Naive thymus-derived CD4-positive, alpha-beta T cell (primary cell): ENCODE measurements at places on chromosomes 5 and 9. TPM values are rescaled to one million over a fixed set of nuclear protein-coding genes. Genes with fewer than 3 reads are reported as not detected.
A peak's percentile ranks its signal among the peaks of the same experiment; 100 is the strongest.

WNT8A gene
- total RNA-seq = not detected

SGTB gene
- 59.5 TPM for total RNA-seq

FCN2 gene
- not detected for total RNA-seq

SMIM15 gene
- 21.3 TPM for total RNA-seq

ABL1 gene
- 39.5 TPM for total RNA-seq

ITK gene
- total RNA-seq = 294 and 297 TPM in 2 replicates

TMOD1 gene
- total RNA-seq = 1.2 TPM

PDE6A gene
- total RNA-seq = not detected

LCN15 gene
- not detected in 2 replicates for total RNA-seq

FOXD4L3 gene
- total RNA-seq = 0.30 TPM

DNA sequence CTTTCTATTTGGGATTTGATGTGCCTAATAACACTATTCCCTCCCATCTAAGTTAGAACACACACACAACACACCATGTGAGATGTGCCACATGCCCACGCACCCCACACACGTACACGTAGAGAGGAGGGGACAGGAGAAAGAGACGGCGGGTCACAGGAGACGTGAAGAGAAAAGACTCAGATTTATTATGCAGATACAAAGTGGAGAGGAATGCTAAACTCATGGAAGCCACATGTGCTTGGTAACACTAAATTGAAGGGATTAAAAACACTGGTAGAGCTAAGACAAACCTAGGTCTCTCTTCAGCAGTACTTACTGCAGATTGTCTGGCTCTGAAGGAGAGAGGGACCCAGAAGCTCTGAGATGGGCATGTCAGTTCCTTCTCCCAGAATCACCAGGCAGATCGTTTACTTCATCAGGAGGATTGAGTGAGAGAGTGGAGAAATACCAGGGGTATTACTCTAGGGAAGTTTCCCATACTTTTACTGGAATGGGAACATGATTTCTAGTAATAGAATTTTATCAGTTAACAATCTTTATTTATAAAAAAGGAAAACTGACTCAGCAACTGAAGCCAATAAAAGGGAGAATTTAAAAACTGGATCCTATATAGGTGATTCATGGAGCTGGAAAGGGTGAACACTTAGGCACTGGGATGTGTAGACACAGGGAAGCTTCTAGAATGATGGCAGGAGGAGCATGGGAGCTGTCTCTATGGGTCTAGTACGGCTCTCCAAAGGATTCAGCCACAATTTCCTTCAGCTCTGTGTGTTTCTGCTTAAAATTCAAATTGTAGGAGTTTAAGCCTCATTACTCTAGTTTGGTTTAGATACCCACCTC, 139.4 kb downstream of the MACIR start:
- DNase-seq = no peak

DNA sequence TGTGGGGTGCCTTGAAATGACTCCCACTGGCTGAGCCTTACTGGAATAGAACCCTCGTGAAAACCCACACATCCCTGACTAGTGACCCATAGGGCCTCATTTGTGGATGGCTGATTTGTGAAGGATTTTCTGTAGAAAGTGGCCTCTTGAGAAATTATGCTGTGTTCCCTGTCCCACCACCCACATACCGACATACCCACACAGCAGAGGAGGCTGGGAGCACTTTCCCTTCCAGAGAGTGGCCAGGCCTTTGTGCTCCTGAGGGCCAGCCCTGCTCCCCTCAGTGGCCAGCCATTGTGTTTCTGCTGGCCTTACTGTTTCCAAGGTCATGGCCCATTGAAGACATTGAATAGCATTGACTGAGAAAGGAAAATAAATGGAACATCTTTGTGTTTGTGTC, 29.6 kb downstream of the IL9 start:
- no peak for DNase-seq

DNA sequence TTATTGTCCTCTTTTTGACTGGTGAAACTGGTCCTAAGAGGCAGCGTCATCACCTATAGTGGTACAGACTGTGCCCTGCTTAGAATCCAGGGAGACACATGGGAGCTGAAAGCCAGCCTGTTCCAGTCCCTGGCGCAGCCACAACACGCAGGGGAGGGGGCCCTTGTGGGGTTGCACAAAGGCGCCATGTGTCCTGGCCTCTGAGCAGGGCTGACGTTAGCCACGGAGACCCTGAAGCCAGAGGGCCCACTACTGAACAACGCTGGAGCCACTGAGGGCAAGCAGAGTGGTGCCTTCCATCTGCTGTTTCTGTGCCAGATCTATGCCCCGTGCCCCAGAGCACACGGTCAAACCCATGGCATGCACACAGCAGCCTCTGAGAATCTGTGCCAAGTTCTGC, 147.3 kb downstream of the ACTL7B start:
- DNase-seq = no peak

DNA sequence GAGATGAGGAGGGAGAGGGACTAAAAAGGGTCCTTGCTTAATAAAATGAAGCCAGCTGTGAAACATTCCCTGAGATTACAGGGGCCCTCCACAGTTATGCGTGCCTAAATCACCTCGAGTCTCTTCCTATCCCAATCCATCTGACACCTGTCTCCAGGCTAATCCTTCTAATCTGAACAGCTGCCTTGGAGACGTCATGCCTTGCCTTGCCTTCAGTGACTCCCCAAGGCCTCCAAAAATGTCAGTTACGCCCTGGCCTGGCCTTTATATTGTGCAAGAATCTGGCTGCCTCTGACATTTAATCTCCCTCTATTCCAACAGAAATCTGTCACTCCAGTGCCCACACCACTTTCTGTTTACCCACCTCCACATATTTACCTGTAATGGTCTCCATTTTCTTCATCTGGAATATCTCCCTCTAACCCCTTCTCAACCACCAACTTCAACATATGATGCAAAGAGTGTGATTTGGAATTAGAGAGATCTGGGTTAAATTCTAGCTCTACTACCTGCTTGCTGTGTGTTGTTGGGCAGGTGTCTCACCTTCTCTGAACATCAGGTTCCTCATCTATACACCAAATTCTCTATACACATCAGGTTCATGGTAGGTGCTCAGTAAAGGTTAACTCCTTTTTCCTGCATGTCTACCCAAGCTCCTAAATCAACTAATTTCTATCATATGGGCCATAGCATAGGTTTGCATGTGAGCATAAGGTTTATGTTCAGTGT, 57.9 kb downstream of the PTCD2 start:
- DNase-seq = no peak

- peak; percentile 53 for DNase-seq
Observed at GRCh38 chr9:71766663-71767062, 1.6 kb downstream of the CEMIP2 start.

GRCh38 chr5:2156358-2157059, 273.8 kb upstream of the IRX4 start:
- DNase-seq = no peak

DNA sequence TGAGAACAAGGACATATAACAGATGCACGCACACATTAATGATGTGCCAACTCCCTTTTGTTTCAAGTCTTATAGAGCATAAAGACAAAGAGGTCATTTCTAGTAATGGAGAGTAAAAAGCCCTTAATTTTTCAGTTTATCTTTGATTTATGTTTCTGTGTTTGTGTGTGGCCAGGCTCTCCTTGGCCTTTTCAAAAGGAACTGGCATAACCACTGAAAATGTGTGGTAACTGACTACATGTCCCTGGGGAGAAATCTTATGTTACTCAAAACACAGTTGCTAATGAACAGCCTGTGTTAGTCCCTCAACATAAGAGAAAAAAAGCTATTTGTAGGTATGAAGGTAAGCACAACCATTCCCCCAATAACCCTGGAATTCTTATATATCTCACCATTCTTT, 47.6 kb upstream of the SHOC1 start:
- DNase-seq = no peak

- no peak for DNase-seq
Observed at GRCh38 chr5:17192191-17192590, 25.2 kb upstream of the BASP1 start.

- no peak for DNase-seq
Observed at GRCh38 chr5:58294598-58295305, 165.1 kb downstream of the PLK2 start.

DNA sequence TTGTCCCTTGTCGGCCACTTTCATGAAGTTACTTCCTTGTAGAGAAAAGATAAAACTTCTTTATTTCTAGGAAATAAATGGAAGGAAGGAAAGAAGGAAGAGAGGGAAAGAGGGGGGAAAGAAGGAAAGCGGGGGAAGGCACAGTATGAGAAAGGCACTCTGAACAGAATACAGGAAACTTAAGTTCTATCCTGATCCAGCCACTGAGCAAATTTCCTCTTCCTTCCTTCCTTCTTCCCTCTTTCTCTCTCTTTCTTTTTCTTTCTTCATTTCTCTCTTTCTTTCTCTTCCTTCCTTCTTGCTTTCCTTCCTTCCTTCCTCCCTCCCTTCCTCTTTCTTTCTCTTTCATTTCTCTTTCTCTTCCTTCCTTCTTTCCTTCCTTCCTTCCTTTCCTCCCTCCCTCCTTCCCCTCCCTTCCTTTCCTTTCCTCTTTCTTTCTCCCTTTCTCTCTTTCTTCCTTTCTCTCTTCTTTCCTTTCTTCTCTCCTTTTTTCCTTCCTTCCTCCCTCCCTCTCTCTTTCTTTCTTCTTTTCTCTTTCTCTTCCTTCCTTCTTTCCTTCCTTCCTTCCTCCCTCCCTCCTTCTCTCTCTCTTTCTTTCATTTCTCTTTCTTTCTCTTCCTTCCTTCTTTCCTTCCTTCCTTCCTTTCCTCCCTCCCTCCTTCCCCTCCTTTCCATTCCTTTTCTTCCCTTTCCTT, 240.2 kb upstream of the BRINP1 start:
- no peak for DNase-seq

- DNase-seq = no peak
Observed at GRCh38 chr5:62450259-62450658, 37.7 kb downstream of the IPO11 start.

DNA sequence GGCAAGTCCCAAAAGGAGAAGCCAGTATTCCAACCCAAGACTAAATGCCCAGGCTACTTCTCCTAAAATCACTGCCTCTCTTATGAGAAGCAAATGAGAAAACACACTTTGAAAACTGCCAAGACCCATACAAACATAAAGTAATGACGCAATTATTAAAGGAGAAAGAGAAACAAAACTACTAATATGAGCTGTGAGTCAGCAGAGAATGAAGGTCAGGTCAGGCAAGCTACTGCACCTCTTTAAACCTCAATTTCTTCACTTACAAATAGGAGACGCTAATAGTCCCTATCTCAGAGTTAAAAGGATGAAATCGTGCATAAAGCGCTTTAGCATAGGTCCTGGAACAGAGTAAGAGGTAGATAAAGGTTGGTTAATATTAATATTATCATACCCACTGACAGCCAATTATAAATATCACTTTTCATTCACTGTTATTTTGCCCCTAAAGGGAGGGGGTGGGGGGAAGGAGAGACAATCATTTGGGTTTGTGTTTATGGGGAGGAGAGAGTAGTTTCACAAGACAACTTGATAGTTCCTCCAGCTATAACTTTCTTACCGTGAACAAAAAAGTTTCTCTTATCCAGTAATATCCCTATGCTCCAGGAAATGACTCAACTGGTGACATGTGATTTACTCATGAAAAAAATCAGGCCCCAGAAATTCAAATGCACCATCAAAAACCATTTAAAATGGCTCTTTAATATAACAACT, 3.6 kb downstream of the PSMB7 start:
- no peak for DNase-seq

- no peak for DNase-seq
Observed at GRCh38 chr5:168756453-168757391, 177.6 kb upstream of the PANK3 start.

- no peak for DNase-seq
Observed at GRCh38 chr9:130981002-130981755, 27.8 kb upstream of the LAMC3 start.

- DNase-seq = no peak
Observed at GRCh38 chr5:160033546-160034252, 24.8 kb downstream of the TTC1 start.

- no peak for DNase-seq
Observed at GRCh38 chr9:14433351-14434157, 119.6 kb upstream of the NFIB start.

DNA sequence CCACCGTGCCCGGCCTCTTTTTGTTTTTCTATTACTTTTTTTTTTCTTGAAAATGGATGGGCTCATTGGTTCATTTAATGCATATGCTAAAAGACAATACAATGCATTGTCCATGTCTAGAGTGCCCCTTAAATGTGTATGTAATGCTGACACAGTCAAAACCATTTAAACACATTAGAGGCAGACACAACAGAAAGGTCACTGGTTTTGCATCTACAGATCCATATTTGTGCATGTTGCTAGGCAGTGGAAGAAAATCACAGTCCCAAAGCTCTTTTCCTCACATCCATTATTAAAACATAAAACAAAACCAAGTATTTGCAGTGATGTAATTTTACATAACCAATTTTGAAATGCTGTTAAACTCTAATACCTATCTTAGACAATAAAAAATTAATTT, 389.0 kb downstream of the TAF11L14 start:
- no peak for DNase-seq

DNA sequence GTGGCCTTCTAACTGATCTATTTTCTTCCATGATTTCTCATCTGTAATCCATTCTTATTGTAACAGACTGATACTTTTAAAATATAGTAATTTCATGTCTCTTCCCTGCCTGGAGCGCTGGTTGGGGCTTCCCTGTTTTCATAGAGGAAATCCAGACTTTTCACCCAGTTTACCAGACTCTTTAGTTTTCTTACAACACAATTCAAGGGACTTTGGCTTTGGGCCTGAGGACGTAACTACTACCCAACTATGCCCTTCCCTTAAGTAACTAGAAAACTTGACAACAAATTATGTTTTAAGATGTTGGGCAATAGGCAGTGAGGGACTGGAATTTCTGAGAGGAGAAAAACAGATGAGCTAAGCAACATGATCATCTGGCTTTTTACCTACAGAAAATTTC, 289.6 kb downstream of the FGF10 start:
- DNase-seq = no peak

DNA sequence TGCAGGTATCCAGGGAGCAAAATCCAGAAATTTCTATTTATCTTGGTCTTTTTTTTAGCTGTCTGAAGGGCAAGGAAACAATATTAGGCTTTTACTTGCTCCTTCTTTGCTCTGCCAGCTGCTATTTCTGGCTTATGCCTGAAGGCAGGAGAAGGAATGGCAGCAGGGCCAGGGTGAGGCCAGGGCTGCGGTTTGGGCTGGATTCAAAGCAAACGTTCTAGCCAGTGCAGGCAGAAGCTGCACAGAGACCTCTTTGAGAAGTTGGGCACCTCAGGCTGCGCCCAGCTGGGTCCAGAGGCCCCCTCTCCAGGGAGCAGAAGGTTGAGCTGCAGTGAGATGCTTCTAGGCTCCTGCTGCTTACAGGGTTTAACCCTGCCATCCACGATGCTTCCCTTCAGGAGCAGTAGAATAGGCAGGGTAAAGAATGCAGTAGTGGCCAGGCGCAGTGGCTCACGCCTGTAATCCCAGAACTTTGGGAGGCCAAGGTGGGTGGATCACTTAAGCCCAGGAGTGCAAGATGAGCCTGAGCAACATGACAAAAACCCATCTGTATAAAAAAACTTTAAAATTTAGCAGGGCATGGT, 201.2 kb downstream of the ADCY2 start:
- no peak for DNase-seq

GRCh38 chr9:125984461-125984860, 237.3 kb downstream of the PBX3 start:
- no peak for DNase-seq

DNA sequence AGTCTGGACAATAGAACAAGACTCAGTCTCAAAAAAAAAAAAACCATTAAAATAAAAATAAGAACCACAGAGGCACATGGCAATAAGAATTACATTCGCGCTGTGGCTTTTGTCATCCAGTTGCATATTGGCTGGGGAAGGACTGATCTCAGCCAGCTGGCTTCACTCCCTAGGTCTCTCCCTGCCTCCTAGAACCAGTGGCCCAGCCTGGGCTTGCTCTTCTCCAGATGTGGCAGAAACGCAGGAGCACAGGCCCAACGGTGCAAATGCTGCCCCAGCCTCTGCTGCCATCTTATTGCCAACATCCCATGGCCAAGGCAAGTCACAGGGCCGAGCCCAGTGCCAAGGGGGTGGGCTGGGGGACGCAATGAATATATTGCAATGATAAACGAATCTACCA, 37.0 kb downstream of the NKX2-5 start:
- DNase-seq = no peak
